ENCODE measurements at places on chromosomes 11 and 22. TPM values are rescaled to one million over a fixed set of nuclear protein-coding genes. Genes with fewer than 3 reads are reported as not detected.

- no peak for DNase-seq
Observed at GRCh38 chr22:50445880-50446707, 28.7 kb downstream of the SBF1 start.

- DNase-seq, result no peak
Observed at GRCh38 chr11:90722552-90723190, 499.8 kb upstream of the CHORDC1 start.

GRCh38 chr22:35104491-35104890 is 38.5 kb downstream of the ISX start:
- DNase-seq, result no peak

- DNase-seq, result no peak
Observed at GRCh38 chr22:40966726-40967085, 15.5 kb downstream of the RBX1 start.

- peak; percentile 94 for DNase-seq
Observed at GRCh38 chr11:61488651-61489291, 19.8 kb upstream of the LRRC10B start.

GRCh38 chr22:37631448-37632173 is 7.9 kb upstream of the SH3BP1 start:
- DNase-seq, result no peak

The SIDT2 gene
- 44.1 TPM for total RNA-seq

The MGAT3 gene
- 1.0 TPM for total RNA-seq
